Tongue (tissue), 3 donors: ENCODE measurements at places on chromosomes 11 and 22. TPM values are rescaled to one million over a fixed set of nuclear protein-coding genes. Genes with fewer than 3 reads are reported as not detected.

DNA sequence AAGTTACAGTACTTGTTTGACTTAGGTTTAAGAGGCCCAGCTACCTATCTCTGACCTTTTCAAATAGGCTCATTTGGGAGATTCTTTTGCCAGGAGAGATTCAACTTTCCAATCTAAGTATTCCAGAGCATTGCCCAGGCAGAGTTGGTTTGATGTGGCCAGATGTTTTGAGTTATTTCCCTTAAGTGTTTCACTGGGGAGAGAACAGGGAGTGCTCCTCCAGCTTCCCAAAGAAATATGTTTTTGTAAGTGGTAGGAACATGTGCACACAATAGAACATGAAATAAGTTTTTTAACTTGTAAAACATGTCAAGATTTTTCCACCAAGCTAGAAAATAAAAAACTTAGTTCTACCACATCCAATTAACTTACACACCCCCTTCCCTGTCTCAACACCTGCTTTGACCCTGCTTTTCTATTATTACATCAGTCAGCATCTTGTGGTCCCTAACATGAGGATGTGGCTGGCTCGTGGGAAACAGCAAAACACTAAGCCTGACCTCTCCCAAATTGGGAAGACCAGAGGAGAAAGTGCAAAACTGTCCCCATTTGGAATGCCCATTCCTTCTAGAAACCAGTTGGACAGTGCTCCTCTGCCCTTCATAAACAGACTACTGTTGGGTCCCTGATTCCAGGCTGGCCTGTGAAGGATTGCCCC lies 70.4 kb upstream of the RASSF10 start:
- DNase-seq: no peak

DNA sequence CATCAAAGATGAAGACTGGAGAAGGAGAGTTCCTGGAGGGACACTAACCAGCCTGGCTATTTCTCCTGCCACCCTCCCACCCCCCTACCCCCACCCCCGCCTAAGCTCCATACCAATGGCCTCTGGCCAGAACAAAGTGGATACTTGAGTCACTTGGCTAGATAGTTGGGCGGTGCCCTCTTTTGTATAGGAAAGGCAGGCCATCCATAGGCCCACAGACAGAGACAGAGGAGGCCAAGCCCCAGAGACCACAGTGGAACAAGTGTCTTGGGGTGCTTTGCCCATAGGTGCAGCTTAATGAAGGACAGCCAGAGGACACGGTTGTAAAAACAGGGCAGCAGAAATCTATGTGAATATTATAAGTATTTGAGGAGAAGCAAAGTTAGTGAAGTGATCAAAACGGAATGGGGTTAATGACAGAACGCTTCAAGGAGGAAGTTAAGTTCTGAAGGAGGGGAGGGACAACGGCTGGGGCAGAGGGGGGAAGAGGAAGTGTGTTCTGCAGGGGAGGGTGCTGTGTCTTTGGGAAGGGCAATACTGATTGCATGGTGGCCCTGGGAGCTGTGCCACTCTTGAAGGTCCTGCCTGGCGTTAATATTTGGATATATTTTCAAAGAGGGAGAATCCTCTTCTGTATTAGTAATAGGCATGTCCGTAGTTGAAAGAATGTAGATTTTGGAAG lies 32.7 kb downstream of the FLI1 start:
- DNase-seq: no peak

DNA sequence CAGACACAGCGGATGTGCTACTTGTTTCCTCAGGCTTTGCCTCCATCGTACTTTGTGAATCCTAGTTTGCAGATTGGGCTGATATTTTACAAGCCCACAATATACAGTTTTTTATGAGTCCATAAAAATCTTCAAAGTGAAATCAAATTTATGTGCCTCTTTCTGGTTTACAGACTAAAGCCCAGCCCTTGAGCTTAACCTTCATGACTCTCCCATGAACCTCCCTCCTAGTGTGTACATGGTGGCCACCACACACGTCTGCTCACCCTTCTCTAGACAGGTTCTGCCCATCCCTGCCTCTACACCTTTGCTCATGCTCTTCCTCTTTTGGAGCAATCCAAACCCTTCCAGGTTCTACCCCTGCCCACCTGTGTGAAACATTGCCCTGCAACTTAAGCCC lies 129.4 kb downstream of the TENM4 start:
- DNase-seq: no peak

TSPAN32 gene
- 2.1 TPM for total RNA-seq

DNA sequence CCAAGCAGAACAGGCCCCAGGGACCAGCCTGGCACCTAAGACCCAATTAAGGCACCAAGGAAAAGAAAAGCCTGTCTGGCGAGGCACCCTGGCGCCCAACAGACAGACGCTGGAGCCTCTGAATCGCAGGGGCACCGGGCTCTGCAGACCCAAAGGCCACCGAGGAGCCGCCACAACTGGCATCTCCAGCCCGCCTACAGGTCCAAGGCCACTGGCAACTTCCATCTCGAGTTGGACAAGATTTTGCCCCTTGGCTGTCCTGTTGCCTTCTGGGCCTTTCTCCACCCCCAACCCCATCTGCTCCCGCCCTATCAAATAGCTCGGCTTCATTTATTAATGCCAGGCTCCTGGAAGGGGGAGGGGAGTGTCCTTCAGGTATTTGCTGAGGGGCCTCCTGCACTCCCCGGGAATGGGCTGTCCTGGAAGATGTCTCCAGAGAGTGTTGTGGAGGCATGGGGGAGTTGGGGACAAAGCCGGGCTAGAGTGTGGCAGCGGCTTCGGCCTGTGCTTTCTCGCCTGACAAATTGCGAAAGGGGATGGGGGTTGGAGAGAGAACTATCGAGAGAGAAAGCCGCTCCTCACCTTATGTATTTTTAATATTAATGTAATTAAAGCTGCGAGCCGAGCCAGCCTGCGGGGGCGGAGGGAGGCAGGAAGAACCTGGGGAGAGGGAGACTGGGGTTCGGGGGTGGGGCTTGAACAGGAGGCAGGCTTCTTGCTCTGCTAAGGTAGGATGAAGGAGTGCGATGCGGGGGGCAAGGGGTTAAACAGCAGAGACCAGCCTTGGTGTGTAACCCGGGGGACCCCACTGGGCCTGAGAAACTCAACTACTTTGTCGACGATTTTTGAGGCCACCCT lies 2.0 kb downstream of the DSCAML1 start:
- no peak for DNase-seq

OR52K2 gene
- not detected for total RNA-seq

DNA sequence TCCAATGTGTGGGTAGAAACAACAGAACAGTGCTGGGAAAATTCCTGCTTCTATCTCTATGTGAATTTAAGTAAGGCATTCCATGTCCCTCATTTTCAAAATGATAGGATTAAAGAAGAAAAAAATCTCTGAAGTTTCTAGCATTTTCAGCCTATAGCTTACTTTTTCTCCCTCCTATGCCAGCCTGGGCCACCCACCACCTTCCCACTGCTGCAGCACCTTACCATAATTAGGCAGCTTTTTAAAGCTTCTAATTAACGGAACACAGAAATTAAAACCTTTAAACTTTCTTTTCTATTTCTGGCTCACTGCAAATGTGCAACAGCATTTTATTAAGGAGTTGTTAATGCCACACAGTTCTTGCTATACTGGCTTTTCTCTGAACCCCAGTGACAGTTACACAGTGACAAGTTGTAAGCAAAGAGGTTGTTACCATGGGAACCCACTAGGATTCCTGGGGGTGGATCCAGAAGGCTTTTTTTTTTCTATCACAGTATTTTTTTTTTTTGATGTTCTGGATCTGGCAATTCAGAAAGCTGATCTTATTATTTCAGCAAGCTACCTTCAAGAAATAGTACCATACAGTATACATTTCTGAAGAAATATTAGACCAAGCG lies 20.2 kb downstream of the CELF1 start:
- DNase-seq: peak; percentile 22

INS gene
- total RNA-seq: not detected

TMEM41B gene
- 54.6 TPM for total RNA-seq

DNA sequence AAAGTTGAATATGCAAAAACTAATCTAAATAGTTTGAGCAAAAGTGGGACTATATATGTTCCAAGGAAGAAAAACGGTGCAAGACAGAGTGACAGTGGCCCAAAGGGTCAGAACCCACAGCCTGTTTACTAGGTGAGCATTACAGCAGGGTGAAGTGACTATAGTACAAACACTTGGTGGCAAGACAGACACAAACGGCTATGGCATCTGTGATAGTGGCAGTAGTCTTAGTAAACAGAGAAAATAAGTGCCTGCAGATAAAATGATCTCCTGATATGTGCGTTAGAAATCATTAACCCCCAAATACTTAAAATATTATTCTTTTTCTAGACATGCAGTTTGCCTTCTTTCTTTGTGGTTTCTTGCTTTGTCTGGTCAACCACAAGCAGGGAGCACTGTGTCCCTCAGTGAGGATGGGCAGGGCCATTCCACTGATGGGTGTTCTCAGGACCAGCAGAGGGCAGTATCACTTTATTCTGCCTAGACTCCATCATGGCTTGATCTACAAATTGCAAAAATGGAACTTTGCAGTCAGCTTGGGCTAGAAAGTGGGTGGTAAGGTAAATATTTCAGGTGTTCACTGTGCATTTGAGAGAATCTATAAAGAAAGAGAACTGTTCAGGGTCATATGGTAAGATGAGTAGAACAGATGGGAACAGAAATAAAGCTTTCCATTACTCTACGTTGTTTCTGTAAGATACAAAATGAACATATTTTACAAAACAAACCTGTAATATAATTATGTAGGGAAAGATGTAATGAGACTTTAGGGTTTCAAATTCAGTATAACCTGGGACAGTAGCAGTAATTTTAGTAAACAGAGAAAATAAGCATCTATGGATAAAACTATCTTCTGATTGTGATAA lies 198.2 kb downstream of the SWAP70 start:
- DNase-seq: peak; percentile 65

DNA sequence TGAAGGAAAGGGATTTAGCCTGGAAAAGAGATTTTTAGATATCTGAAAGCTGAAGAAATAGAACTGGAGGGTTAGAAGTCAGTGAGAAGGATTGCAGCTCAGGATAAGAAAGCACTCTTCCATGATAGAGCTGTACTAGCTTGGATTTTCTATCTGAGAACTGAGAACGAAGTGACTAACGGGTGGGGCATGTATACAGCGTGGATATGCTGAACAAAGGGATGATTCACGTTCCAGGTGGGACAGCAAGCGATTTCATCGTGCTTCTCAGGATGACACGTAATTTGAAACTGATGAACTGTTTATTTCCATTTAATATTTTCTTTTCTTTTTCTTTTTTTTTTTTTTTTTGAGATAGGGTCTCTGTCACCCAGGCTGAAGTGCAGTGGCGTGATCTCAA lies 53.0 kb downstream of the GRAMD1B start:
- DNase-seq: no peak

CCDC188 gene
- total RNA-seq: 1.1 TPM

RBMXL2 gene
- total RNA-seq: not detected

INPP5J gene
- total RNA-seq: 3.5 TPM

- DNase-seq: no peak
Measured at GRCh38 chr11:11311169-11311568, 41.9 kb downstream of the CSNK2A3 start.

GSTT2B gene
- 5.8 TPM for total RNA-seq
